Non-pigmented ciliary epithelial cell (primary cell): ENCODE measurements at places on chromosomes 1 and 21.

GRCh38 chr1:23577056-23578004 lies 18.0 kb upstream of the ID3 start:
- no peak for DNase-seq

DNA sequence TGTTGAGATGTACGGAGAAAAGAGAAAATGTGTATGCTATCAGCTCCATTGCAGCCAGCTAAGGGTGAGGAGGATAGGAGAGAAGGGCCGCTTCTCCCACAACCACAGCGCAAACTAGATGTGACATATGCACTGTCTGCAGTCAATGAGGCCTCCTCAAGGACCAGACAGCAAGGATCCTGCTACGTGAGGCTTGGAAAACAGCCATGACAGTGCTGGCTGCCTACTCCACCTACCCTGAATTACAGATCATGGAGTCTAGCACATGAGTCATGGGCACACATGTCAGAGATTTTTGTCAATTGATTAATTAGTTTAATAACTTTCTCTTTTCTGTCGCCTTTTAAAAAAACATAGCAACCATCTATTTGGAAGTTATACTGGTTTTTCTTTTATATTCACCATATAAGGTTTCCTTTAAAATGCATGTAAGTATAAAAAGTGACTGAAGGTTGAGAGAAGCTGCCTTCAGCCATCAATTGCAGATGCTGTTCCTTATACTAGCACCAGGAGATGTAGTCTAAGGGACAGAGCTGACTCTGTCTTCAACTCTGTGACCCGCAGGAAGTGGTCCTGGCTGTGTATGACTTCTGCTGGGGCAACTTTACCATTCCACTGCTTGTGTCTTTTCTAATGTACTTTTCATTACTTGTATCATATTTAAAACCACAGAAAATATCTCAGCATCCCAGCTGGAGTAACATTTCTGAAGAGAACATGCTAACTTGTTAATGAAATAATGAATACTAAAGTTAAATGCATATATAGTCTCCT lies 3.1 kb downstream of the VPS26C start:
- DNase-seq: no peak

DNA sequence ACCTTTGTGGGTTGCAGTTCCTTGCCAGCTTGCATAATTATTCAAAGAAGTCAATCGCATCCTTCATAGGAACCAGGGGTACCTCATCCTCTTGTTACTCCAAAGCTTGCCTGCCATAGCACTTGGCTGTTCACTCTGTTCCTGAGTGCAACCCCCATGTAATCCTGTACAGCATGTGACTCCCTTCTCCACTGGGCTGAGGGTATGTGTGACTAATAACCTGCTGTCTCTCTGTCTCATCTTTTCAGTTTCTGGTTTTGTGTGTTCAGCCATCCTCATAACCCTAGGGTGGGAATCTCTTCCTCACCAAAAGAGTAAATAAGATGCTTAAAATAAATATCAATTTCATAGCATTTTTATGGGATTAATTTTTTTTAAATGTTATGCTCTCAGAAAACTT lies 351.9 kb downstream of the S1PR1 start:
- DNase-seq: no peak

- DNase-seq: no peak
These were observed 6.4 kb downstream of the OR2C3 start for GRCh38 chr1:247529771-247530355.

DNA sequence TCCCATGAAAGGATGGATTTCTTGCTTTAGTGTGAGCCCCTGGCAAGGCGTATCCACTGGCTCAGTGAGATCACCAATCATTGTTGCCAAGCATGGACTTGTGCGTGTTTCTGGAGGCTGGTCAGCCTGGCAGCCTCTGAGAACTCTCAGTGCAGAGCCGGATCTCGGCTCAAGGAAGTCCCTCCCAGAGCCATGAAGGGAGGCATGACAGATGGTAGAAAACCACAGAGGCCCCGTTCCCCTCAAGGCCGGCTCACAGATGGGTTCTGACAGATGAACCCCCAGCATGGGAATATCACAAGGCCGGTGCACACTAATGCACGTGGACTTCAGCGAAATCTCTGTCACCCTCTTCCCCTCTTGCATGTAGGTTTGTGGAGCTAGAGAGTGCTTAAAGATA lies 290.5 kb downstream of the AJAP1 start:
- DNase-seq: no peak

GRCh38 chr1:48530727-48531351 lies 58.8 kb upstream of the SPATA6 start:
- no peak for DNase-seq

DNA sequence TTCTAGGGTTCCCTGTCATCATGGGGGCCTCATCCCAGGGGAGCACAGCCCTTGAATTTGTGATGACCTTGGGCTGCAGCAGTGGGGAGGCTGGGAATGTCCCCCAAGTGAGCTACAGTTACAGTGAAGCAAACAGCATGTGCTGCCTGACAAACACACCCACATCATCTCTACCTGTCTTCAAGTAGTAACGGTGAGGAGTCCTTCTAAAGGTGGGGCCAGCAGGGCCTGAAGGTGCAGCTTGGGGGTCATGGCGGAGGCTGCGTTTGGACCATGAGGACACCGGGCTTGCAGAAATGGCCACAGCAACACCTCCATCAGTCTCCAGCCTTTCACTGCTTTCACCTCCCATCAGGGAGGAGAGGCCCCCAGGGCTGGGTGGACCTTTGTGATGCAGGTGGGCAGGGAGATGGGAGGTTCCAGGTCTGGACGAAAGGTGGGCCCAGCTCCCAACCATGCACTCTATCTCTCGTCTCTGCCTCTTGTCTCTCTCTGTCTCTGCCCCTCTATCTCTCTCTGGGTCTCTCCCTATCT lies 55.7 kb downstream of the WNT9A start:
- no peak for DNase-seq

DNA sequence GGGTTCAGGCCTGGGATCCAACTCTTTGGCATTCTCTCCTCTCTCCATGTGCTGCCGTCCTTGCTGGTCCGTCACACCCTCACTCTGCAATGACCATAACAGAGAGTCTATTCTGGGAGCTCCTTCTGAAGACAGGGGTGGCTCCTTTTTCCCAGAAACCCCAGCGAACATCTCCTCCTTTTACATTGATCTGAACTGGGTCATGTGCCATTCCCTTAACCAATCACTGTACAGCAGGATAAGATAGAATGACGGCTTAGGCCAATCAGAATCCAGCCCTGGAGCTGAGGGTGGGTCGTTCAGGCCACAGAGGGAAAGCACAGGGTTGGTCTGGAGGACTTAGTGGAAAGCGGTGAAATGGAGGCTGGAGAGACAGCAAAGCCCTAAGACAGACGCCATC lies 740.1 kb downstream of the MATN1 start:
- no peak for DNase-seq

- DNase-seq: no peak
These were observed 32.0 kb downstream of the RPS6KC1 start for GRCh38 chr1:213083112-213083445.

DNA sequence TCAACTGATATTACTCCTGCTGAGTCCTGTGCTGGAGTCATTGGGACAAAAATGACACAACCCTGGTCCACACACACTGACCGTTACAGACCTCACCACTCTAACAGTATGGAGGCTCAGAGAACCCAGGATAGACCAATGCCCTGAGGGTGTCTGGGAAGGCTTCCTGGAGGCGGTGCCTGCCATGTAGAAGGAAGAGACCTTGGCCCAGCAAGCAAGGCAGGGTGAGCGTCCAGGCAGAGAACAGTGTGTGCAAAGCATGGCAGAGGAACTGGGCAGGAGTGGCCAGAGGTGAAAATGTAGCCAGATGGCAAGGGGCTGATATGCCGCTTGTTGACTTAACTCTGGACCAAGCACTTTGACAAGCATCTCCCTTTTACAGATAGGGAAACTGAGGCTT lies 85.5 kb downstream of the VWA5B1 start:
- no peak for DNase-seq

DNA sequence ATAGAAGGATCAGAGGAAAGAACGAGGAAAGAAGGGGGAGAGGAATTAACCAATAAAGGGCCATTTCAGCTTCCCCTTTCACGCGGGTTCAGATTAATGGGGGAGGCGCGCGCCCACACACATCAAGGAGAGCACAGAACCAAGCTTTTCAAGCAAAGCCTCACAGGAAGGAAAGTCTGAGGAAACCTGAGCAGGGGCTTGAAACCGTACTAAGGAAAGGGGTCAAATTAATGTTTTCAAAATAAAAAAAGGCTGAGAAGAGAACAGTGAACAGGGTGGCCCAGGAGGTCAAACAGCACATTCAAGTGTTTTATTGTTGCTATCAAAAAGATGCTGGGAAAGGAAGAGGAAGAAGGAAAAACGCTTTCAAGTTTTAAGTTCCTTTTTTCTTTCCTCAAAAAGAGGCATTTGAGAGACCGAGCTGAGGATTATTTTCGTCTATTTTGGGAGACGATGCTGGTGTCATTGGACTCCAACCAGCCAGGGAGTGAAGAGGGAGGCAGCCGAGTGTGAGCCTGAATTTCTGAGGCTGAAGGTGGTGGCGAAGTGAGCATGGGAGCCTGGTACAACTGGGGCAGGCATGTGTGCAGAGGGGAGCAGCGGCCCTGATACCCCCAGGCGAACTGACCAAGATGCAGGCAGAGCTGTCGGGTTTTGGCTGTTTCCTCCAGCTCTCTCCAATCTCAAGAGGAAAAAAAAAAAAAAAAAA lies 88.4 kb downstream of the PROX1 start:
- DNase-seq: no peak

GRCh38 chr1:151681923-151682322 lies 34.7 kb downstream of the CELF3 start:
- DNase-seq: no peak

DNA sequence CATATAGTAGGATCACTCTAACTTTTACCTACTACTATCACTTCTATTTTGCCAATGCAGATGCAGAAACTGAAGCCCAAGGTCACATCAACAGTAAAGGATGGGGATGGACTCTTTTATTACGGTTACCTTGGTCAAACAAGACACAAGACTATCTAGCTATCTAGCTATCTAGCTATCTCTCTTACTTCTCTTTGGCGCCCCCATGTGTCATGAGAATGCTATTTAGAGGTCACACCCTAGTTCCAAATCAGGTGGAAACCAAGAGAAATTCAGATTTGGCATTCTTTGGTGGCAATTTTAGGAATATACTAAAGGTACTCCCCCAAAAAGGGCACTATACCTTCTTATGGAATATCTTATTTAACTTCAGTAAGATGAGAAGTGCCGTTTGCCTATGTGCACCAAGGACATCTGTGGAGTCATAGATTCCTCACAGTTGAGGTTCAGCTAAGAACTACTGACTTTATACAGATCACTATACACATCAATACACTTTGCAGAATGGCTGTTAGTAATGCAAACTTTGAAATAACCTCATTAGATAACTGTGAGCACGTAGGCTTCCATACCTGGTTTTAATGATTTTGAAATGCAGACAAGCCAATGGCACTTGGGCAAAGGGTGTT lies 6.7 kb downstream of the ZNF648 start:
- no peak for DNase-seq

DNA sequence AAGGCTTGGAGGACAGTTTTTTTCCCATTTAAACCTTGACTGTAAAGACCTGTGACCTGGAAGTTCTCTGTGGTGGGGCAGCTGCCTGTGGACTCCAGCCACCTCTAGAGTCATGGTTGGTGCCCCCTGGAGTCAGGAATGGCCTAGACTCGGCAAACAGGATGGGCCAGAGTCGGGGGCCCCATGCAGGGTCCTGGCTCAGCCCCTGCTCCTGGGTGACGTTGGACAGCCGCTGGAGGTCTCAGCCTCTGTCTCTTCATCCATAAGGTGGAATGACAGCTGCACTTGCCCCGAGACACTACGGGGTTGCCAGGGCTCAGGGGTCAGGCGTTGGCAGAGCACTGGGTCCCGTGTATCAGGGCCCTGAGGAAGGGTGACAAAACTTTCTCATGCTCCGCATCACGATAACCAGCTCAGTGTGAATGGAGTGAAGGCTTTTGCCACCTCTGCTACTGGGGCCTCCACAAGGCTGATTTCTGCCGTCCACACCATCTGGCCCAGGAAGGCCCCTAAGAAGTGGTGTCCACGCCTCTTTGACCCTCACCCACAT lies 58.5 kb upstream of the TTC34 start:
- DNase-seq: no peak

DNA sequence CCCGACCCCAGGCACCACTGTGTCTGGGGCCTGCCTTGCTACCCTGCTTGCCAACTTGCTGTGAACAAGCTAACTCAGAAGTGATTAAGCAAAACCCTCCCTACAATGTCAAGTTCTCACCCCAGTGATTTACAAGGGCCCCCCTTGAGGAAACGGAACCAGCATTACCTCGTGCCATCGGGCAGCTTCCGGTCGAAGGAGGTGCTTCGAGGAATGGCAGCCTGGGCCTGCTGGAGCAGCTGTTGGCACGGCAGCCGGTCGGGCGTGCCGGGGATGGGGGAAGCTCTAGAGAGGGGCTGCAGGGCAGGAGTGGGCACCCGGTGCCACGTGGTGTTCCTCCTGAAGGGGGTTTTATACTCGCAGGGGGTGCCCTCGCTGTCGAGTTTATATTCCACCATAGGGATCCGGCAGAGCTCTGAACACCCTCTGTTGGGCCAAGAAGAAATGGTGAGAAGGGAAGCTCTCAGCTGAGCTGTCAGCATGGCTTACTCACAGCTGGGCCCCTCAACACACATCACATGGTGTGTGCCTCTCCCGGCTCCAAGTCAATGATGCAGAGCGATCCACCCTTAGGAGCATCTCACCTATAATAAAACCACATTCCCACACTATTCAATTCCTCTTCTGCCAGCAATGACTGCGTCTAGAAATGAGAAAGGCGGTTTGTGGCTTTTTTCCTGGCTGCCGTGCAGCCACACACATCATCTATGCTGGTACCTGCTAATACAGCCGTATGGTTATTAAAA lies 184.4 kb downstream of the SIPA1L2 start:
- DNase-seq: no peak

GRCh38 chr1:91575909-91576519 lies 75.4 kb downstream of the CDC7 start:
- DNase-seq: no peak

- no peak for DNase-seq
These were observed 454.3 kb downstream of the MATN1 start for GRCh38 chr1:30268923-30269666.

DNA sequence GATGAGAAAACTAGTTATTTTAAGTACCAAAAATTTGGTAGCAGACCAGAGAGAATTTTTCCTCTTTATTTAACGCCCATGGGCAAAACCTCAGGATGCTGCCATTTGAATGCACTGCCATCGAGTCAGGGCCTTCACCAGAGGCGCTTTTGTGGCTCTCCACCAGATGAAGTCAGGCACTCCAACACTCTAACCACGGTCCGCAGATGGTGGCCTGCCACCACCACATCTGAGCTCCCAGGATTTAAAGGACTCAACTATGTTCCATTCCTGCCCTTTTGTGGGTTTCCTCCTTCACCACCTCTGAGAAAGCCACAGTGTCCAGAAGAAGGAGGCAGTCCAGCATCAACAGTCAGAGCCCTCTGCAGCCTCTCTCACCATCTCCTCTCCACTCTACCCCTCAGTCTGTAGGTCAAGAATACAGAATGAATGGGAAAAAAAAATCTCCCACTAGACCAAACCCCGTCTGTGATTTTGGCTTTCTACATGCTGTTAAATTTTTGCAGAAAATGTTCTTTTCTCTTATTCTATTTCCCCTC lies 647.4 kb downstream of the USP25 start:
- DNase-seq: no peak

- no peak for DNase-seq
These were observed 11.9 kb downstream of the RCSD1 start for GRCh38 chr1:167641786-167642500.
